GDM1 (cell line): ENCODE measurements at places on chromosomes 12 and 14.

DNA sequence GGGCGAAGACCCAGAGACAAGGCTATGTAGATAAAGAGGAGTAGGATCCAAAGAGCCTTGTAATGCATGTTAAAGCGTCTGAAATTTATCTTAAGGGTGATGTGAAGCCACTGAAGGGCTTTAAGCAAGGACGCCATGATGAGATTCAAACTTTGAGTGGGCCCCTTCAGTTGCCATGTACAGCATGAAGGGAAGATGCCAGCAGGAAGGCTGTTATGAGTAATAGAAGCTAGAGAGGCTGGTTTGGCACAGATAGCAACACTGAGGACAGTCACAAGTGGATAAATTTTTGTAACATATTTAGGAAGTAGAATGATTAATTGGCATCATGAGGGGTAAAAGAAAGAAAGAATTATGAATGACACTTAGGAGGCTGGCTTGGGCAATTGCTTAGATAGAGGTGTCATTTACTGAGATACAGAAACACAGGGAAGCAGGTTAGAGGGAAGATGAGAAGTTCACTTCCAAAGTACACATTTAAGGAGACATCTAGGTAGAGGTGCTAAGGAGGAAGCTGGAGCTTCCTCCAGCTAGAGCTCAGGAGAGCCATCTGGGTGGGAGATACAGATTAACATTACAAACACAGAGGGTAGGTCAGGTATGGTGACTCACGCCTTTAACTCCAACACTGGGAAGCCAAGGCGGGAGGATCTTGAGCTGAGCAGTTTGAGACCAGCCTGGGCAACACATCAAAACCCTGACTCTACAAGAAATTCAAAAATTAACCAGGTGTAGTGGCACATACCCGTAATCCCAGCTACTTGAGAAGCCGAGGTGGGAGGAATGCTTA is 13.7 kb downstream of the ATG2B start:
- no peak for DNase-seq

DNA sequence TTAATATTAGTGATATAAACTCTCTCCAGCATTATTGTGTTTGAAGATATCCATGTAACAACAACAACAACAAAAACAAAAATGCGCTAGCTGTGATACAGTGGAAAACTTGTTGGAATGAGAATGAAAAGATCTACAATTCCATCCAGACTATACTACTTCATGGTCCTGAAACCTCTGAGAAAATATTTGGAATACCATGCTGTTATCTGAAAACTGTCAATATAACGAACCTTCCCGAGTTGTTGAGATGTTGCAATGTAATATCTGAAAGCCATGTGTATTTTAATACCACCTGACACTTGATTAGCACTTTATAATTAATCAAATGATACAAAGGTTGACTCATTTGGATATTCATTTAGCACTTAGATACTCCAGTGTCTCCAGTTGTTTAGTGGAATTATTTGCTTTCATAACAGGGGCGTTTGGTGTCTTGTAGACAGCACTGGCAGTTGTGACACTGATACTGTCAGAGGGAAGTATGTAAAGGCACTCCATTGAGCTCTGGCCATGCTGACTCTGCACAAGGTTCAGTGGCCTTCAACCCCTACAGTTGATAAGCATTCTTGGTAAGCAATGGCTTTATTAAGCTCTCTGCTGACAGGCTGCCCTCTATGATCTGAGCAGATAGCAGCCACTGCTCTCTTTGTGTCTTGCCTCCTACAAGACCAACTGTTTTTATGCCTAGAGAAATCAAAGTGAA is 447.1 kb upstream of the SEL1L start:
- DNase-seq = no peak

- peak; percentile 22 for DNase-seq
These were observed 58.3 kb downstream of the ANAPC7 start for GRCh38 chr12:110345176-110345661.

- no peak for DNase-seq
These were observed 34.8 kb downstream of the HIGD1C start for GRCh38 chr12:50986966-50987737.

GRCh38 chr14:88348546-88348945 is 25.5 kb upstream of the KCNK10 start:
- DNase-seq = no peak

DNA sequence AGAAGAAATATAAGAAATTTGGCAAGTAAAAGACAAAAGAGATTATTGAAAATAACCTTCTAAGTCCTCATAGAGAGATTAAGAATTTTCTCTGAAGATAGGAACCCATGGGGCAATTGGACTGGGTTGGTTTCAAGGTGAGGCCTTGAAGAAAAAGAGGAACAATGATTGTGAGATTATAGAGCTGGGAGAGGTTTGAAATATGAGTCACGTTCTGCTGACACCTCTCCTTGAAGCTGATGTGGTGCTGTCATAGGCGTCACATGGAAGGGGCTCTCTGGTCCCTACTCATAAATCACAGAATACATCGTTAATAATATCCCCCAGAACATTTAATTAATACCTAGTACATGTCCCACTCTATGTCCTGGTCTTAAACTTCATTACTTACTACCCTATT is 227.6 kb upstream of the PDE3A start:
- DNase-seq = no peak

- no peak for DNase-seq
These were observed 49.2 kb upstream of the PRICKLE1 start for GRCh38 chr12:42638697-42639096.

DNA sequence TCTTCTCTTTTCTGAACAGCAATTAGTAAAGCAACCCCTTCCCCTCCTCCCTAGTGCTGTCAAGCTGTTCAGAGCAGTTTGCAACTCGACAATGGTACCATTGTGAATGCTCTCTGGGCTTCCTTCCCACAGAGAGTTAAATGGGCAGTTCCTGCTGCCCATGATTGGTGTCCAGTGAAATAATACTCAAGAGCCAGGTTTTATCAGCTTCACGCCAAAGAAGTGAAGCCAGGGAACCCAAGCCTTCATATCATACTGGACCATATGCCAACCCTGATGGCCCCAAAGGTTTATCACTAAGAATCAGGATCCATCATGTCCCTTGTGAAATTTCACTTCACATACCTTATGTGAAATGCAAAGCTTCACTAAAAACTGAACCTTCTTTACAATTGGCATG is 24.7 kb downstream of the INSM2 start:
- no peak for DNase-seq

DNA sequence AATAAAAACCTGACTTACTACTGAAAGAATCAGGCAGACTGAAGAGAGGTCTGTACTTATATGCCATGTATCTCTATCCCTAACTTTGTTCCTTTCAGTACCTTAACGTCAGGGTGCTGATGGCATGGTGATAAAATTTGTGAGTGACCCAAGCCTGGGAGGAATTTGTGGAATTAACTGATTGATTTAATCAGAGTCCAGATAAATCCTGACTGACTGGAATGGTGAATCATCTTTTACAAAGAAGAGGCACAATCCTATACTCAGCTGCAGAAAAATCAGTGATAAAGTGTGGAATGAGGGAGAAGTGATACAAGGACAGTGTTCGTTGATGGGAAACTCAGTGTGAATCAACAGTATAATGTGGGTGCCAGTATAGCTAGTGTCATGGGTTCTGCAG is 3.7 kb downstream of the TDG start:
- DNase-seq = no peak

- DNase-seq = no peak
These were observed 95.8 kb downstream of the PRKCH start for GRCh38 chr14:61417141-61417540.

GRCh38 chr12:111368291-111368787 is 556 bp downstream of the PHETA1 start:
- no peak for DNase-seq

GRCh38 chr14:94048691-94049624 is 22.8 kb downstream of the OTUB2 start:
- DNase-seq = no peak

DNA sequence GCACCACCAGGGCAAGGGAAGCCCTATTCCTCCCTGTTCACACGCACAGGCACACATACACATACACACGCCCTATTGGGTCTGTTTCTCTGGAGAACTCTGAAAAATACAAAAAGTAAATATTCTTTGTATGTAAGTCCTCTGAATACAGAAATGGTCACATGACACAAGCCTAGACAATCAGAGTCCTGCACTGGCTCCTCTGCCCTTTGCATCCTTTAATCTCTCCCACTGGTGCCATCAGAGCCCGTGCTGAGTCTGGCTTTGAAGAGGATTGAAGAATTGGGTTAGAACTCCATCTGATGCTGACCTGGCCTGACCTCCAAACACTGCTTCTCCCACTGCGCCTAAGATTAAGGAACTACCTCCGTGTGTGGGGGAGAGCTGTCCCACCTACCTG is 273.2 kb upstream of the TBX3 start:
- no peak for DNase-seq

- DNase-seq = no peak
These were observed 108.7 kb upstream of the OTX2 start for GRCh38 chr14:56918849-56919574.

DNA sequence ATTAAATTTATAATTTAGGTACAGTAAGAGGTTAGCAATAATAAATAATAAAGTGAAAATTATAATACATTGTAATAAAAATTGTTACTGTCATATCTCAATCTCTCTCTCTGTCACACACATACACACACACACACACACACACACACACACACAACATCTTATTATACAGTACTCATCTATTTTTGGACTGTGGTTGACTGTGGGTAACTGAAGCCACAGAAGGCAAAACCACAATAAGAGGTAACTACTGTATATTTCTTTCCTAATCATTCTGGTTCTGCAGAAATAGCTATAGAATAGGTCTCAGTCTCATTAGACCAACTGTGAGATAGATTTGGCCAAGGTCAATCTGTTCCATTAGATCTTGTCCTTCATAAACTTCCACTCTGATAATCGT is 33.1 kb upstream of the PTPRO start:
- no peak for DNase-seq

DNA sequence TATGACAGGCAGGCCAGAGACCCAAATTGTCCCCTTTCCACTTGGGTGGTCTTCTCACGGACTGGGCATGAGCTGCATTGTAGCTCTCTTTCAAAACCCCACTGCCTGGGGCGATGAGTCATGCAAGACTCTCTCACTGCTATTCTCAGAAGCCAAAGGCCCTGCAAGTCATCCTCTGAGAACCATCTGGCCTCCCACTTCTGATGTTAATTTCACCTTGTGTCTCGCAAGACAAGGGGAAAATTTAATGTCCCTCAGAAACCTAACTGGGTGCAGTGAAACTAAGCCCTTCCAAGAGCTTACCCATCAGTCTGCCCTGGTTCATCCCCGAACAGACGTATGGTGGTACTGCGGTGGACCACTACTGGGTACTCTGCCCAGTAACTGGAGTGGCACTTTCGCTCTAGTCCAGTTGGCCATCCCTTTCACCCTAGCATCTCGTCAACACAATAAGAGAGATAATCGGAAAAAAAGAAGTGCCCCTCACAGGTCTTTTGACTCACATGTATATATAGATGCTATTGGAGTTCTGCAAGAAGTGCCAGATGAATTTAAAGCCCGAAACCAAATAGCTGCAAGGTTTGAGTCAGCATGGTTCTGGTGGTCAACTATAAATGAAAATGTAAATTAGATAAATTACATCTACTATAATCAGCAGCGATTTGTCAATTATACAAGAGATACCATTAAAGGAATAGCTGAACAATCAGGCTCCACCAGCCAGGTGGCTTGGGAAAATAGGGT is 31.3 kb upstream of the LALBA start:
- no peak for DNase-seq

- DNase-seq = no peak
These were observed 1.6 kb downstream of the NXPH4 start for GRCh38 chr12:57218030-57218853.

GRCh38 chr14:34348592-34348991 is 113.4 kb downstream of the SPTSSA start:
- no peak for DNase-seq

- DNase-seq = no peak
These were observed 80.0 kb downstream of the ATXN2 start for GRCh38 chr12:111519083-111519482.

- no peak for DNase-seq
These were observed 28.9 kb upstream of the EGLN3 start for GRCh38 chr14:33979613-33980276.

DNA sequence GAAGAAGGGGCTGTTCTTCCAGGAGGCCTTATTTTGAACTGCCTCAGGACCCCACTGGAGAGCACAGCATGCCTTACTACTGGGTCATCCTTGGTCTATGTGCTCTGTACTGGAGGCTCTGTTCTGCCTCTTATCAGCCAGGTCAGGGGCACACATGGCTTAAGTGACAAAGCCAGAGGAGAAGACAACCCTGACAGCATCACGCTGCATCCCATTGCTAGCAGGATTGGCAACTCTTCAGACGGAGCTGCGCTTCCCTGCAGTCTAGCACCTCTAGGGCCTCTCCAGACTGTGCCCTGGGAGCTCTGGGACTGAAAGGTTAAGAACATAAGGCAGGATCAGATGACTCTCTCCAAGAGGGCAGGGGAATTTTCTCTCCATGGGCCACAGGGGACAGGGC is 17.3 kb upstream of the TIGAR start:
- DNase-seq = no peak

DNA sequence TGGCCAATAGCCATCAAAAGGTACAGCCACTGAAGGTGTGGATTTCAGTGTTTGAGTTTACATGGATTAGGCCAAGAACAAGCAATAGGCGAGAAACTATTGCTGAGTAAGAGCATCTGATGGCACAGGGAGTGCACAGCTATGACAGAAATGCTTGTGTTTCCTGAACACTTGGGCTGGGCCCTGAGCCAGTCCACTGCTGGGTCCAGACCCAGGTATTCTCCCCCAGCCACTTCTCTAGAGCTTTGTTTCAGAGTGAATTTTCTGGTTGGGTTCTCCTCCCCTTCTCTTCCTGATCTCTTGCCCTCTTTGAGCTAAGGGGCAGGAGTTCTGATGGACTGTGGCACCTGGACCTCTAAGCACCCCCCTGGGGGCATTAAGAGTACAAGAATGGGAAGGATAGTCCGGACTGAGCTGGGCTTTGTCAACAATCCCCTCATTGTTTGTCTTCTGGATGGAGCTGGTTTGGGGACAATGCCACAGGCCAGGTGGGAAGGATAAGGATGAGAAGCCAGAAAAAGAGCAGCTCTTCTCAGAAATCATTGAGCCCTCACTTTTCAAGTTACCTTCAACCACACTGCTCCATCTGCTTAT is 8.3 kb downstream of the HOXC5 start:
- no peak for DNase-seq

DNA sequence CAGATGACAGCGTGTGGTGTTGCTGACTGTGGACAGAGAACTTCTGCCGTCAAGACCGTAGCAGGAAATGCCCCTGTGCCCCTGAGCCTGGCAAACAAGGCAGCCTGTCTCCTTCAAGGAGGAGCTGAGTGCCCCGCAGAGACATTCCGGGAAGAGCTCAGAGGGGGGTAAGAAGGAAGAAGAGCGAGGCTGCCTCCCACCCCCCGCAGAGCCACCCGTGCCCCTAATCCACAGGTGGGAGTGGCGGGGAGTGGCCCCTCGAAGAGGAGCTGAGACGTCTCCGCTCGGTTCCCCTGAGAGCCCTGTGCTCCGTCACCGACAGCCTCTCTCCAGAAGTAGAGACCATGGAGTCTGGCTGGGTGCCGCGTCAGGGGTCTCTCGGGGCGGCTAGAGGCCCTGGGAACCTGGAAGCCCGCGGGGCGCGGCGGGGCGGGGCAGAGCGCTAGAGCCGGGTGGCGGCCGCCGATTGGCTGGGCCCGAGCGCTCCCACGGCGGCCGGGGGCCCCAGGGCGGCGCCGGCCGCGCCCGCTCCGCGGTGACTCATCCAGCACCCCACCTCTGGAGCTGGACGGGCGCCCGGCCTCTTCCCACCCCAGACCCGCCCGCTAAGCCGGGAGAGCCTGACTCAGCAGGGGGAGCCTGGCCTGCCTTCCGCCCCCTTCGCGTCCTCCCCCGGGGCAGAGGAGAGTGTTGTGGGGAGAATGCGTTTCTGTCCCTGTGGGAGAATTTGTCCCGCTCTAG is 25.2 kb upstream of the KRT78 start:
- DNase-seq = peak; percentile 58

- no peak for DNase-seq
These were observed 64.0 kb upstream of the ATF1 start for GRCh38 chr12:50699940-50700339.
